ENCODE measurements at places on chromosomes 1 and 21.

- no peak for DNase-seq
These were observed 16.6 kb upstream of the RNF19B start for GRCh38 chr1:32981003-32981901.

DNA sequence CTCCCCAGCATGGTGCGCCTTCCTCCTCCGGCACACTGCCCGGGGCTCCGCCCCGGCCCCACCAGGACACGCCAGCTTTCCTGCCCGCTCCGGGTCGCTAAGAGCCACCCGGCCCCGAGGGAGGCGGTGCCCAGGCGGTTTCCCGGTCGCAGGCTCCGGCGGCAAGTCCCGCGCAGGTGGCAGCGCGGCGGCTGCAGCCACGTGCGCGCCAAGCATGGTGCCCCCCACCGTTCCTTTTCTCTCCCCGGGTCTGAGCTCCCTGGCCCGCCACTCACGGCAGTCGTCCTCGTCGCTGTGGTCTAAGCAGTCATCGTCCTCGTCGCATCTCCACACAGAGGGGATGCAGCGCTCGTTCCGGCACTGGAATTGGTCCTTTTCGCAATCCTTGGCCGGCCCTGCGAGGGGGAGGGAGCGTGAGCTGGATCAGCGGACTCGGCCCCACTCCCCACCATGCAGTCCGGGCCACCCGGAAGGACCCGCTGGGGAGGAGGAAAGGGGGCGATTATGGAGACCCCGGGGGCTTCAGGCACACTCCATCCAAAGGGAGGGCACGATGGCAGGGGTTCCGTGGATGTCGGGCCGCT, 1.2 kb downstream of the LRP8 start:
- DNase-seq, result no peak

GRCh38 chr1:59261537-59261936, 35.4 kb upstream of the FGGY start:
- DNase-seq, result no peak

- no peak for DNase-seq
These were observed 218.7 kb downstream of the FMN2 start for GRCh38 chr1:240310226-240310925.

DNA sequence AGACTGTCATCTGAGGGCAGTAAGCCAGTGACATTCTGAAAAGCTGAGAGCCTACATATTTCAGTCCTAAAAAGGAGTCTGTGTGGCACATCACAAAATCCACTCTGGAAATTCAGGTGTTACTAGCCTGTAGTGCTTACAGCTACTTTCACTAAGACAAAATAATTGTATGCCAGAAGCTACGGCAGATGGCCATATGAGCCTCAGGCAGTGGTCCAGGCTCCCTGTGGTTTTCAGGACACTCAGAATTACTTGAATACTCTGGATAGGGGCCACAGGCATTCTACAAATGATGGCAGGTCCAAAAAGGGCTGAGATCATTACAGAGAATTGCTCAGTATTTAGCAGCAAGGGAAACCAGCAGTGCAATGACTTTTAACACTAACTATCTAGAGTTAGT, 527.1 kb downstream of the MRPL39 start:
- DNase-seq, result no peak

GRCh38 chr21:29074007-29074376, 544 bp upstream of the CCT8 start:
- DNase-seq, result no peak

DNA sequence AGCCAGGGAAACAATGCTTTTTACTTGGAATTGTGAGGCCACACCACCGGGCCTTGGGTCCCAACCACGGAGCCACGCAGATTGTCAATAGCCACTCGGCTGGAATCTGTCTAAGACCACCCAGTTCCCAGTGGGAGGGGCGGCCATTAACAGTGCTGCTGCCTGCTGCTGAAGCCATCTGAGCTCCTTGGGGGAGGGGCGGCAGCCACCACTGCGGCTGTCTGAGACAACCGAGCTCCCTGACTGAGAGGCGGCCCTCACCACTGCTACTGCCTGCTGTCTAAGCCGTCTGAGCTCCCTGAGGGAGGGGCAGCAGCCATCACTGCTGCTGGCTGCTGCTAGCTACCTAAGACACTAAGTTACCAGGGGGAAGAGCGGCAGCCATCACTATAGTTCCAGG, 64.3 kb downstream of the DMRTA2 start:
- no peak for DNase-seq

- DNase-seq, result no peak
These were observed 139.8 kb downstream of the AJAP1 start for GRCh38 chr1:4794020-4794780.

- no peak for DNase-seq
These were observed 2.7 kb downstream of the EPHX1 start for GRCh38 chr1:225812488-225813213.

- DNase-seq, result no peak
These were observed 73.8 kb downstream of the NIBAN1 start for GRCh38 chr1:184900507-184900906.

DNA sequence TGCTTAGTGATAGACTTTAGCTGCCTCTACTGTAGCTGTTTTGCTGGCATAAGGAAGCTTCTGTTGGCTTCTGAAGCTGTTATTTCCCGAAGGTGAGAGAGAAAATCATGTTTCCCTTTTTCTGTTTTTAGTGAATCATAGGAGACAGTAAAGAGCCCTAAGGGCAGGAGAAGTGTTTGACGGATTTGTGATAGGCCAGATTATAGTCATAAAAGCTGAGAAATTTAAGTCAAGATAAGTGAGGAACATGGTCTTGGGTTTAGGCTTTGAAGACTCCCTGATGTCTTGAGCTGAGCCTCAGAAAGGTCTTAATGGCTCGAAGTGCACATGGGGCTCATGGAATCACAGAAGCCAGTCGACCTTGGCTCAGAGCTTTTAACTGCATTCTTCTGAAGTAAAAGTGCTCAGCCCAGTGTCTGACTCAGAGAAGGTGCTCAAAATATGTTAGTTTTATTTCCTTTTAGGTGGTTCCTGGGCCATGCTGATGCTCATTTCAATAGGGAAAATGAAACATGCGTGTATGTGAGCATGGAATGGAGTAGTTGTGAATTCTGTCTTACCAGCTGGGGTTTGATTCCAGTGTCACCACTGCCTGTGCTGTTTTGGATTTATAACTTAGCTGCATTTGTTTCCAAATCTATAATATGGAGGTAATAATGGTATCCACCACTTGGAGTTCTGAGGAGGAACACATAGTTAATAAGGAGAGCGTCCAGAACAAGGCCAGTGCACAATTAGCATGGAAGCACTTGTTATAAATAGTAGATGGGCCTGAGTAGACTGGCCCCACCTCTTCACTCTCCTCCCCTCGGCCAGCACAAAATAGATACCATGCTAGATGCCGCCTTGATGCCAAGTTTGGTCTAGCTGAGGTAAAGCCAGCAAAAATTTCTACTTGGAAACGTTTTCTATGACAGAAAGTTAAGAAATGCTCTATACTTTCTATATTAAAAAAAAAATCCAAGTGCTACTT, 99.2 kb downstream of the C1orf21 start:
- DNase-seq, result no peak

GRCh38 chr1:169124459-169124858, 18.0 kb downstream of the ATP1B1 start:
- DNase-seq, result no peak
